Stimulated activated CD8-positive, alpha-beta memory T cell treated with anti-CD3 and anti-CD28 coated beads, Interleukin-7, amount 100 ng/mL, for 48 hours (primary cell): ENCODE measurements at places on chromosomes 1 and 21.
A peak's percentile ranks its signal among the peaks of the same experiment; 100 is the strongest.

- DNase-seq: no peak
These were observed 4.4 kb upstream of the C2CD2 start for GRCh38 chr21:41957991-41958766.

DNA sequence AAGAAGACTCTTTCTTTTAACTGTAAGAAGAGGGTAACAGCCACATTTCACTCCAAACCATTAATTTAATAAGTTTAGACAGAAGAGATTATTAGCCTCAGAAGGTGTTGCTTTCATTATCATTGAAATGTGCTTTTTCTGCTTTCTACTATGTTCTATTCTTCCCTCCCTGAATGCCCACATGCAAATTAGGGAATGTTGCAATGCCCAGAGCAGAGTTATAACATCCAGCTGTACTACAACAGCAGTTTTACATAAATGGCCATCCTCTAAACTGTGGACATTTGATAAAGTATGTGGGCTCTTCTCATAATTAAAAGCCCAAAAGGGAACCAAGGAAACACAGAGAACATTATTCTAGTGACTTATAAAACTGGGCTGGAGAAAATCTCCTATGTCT is 82.2 kb upstream of the SOD1 start:
- DNase-seq: no peak

GRCh38 chr1:221834698-221835513 is 93.0 kb upstream of the DUSP10 start:
- no peak for DNase-seq

DNA sequence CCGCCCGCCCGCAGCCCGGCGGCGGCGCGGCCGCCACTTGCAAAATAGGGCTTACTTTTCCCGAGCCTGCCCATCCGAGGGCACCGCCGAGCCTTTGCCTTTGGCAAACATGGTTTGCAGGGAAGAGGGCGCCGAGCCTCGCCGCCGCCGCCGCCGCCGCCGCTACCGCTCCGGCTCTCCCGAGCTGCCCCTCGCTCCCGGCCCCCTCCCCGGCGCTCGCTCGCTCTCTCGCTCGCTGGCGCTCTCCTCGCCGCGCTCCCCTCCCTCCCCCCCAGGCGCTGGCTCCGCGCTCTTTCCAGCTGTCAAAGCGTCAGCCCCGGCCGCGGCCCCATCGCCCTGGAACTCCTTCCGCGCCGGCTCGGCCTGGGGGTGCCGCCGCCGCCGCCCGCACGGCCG is 298 bp downstream of the SSBP3 start:
- DNase-seq: no peak

GRCh38 chr1:33429856-33430691 is 821 bp downstream of the PHC2 start:
- no peak for DNase-seq

- DNase-seq: no peak
These were observed 8.6 kb upstream of the CHI3L2 start for GRCh38 chr1:111218701-111219556.

- no peak for DNase-seq
These were observed 54.2 kb downstream of the CD58 start for GRCh38 chr1:116516631-116517030.

DNA sequence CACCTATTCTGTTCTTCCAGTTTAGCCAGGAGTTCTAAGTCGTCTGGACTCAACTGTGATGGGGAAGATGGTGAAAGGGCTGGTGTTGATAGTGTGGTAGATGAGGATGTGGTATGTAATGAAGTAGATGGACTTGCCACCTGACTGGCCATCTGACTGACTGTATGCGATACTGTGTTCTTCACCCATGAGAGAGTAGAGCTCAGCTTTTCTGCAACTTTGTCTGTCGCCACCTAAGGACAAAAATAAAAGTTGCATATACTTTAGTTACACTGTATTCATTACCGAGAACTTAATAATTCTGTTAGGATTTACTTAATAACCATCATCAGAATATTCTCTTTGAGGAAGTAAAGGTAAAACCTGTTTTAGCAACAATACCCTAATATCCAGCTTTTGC is 48.5 kb downstream of the EVI5 start:
- no peak for DNase-seq

GRCh38 chr1:230195199-230195598 is 128.2 kb downstream of the GALNT2 start:
- DNase-seq: no peak

GRCh38 chr1:77533660-77534305 is 148.7 kb downstream of the ZZZ3 start:
- peak; percentile 14 for DNase-seq

GRCh38 chr1:163436140-163436812 is 114.5 kb downstream of the NUF2 start:
- no peak for DNase-seq

DNA sequence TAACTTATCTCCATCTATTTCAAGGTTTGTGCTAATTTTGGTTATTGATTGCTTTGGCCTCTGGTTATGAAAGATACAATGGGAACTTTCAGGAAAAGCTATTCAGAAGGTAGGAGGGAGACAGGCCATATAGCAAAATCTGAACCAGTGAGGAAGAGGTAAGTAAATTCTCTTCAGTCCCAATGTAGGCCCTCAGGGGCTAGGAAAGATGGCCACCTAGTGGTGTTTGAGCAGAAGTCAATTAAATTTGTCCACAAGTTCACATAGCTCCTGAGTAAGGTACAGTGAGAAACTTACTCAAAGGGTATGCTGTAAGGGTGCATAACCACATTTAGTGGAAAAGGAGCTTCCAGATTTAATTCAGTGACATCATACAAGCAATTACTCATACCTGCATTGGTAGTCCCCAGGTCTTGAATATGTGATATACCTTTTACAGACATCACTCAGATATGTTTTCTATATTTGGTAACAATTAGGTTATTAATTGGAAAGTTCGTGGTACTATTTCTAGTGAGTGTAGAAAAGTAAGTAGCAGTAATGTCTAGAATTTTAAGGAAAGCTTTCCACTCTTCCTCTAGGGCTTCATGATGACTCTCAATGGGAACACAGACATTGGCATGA is 21.4 kb upstream of the FMO1 start:
- no peak for DNase-seq

GRCh38 chr1:153849487-153850185 is 73.1 kb downstream of the GATAD2B start:
- peak; percentile 7 for DNase-seq

DNA sequence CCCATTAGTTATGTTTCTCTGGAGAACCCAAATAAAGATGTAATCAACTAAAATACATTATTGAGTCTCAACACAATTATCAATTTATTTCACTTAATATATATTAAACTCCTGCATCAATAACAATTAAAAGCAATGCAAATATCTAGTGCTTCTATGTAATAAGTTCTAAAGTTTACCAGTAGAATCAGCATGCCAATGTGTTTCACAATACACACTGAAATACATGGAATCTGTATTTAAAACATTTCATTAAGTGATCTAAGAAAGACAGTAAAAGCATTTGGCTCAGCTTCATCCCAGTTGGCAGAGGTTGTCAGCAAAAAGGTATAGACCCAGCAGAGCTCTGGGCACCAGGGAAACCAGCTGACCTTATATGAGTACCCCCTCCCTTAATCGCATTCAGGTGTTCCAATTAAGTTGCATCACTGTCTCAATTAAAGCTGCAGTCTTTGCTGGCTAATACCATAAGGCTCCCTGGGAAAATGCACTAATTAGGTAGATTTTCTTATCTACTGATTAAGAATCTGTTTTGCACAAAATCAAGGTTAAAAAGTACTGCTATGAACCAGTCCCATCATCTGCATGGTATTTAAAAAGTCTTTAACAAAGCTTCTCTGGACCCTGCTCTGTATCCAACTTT is 63.1 kb downstream of the NIBAN1 start:
- DNase-seq: no peak

- no peak for DNase-seq
These were observed 233.1 kb upstream of the VAMP3 start for GRCh38 chr1:7538033-7538432.

DNA sequence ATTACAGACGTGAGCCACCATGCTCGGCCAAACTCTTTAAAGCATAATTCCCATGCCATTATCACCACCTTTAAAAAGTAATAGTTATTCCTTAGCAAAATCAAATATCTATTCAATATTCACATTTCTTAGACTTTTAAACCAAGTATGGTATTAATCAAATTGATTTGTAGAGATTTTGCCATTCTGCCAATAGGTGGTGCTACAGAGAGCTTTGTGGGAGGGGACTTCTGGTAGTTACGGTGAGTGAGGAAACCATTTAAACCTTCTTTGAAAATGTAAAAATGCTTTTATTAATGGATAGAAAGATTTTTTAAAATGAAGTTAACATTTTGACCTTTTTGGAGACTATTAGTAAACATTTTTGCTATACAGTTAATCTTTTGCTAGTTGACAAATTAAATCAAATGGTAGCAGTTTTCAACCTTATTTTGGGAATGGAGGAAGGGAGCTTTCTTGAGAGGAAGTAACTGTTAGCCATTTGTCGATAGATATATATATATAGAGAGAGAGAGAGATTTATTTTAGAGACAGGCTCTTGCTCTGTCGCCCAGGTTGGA is 19.3 kb downstream of the IARS2 start:
- DNase-seq: no peak

GRCh38 chr1:147338571-147338970 is 96.1 kb downstream of the CHD1L start:
- DNase-seq: no peak

DNA sequence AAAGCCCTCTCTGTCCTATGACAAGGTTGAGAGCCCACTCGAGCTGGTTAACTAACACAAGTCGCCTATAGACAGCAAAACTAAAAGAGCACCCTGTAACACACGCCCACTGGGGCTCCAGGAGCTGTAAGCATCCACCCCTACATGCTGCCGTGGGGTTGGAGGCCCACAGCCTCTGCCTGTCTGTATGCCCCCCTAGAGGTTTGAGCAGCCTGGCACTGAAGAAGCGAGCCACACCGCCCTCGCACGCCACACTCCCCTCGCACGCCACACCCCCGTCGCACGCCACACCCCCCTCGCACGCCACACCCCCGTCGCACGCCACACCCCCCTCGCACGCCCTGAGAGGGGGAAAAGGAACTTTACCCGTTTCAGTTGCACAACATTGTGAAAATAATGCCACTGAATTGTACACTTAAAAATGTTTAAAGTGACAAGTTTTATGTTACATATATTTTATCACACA is 13.2 kb upstream of the HMGCL start:
- DNase-seq: peak; percentile 51

DNA sequence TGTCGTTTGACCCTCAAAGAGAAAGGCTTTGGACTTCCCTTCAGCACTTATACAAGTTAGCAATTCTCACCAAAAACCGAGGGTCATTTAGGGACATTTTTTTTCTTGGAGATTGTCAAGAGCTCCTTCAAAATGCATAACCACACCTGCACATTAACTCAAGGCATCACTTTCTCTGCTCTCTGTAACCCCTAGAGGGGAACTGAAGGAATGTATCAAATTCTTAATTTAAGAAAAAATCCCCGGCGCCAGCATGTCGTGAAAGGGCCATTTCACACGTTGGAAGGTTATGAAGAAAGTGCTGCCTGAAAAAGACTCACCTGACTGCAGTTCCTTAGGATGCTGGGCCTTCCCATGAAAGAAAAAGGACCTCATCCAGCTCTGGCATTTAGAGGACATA is 131.6 kb upstream of the ZC3H12A start:
- no peak for DNase-seq

DNA sequence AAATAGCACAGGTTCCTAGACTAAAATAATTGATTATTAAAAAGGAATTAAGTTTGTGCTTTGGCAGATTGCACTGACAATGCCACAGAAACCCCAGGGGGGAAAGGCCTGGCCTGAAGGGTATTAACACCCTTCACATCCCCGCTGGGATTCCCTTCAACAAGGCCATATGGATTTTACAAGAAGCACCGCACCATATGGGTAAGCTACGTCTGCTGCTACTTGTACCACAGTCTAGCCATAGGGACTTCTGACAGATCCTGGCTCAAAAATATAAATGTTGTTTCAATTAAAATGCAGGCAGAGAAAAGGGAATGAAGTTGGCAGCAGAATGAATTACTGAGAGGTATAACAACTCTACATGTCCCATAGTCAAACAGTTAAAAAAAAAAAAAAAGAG is 101.0 kb downstream of the DENND1B start:
- DNase-seq: no peak

- DNase-seq: no peak
These were observed 6.2 kb upstream of the ERO1B start for GRCh38 chr1:236287757-236288619.

DNA sequence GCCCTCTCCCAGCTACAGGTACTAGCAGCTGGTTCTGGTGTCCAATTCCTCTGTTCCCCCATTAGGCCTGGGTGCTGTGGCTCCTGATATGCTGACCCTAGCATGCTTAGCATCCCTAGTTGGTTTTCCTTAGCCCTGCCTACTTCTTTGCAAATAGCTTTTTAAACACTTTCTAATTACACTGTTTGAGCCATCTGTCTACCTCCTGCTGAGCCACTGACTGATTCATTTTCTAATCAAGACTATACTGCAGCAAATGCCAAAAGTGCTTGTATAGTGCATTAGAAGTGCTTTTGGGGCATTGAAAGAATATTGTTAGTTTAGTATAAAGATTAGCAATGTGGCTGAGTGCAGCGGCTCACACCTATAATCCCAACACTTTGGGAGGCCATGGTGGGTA is 36.3 kb downstream of the ERICH3 start:
- no peak for DNase-seq

GRCh38 chr21:14630556-14631069 is 84.5 kb upstream of the SAMSN1 start:
- no peak for DNase-seq
